CD4-positive, alpha-beta T cell treated with Interleukin-17A for 1 hour (primary cell): ENCODE measurements at places on chromosomes 7 and 10.

DNA sequence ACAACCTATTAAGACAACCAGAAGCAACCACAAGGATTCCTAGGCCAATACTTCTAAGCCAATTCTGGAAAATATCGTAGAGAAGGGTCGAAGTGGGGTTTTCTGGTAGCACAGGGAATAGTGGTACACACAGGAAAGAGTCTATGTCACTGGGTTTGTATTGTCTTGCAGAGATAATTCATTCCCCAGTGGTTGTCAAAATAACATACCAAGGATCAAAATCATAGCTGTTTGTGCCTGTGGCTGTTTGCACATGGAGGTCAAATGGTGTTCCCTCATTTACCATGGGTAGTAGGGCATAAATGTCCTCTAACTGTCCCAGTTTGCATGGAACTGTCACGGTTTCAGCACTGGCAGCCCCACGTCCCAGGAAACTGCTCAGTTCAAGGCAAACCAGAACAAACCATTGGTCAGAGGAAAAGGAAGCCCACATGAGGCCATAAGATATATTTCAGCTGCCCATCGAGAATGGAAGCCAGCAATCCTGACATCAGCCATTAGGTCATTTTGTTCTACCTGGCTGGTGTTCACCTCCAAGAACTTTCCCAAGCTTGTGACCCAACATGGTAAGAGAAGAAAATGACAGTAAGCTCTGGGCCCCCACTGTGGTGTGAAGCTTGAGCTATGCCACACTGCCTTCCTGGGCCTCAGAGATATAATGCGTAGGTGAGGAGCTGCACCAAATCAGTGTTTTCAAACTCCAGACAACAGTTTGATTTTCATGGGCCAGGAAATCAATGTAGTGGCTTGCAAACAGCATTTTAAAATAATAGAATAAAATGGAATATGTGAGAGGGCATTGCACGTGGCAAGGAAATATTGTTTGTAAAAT, 53.9 kb upstream of the NFE2L3 start:
- DNase-seq, result no peak

DNA sequence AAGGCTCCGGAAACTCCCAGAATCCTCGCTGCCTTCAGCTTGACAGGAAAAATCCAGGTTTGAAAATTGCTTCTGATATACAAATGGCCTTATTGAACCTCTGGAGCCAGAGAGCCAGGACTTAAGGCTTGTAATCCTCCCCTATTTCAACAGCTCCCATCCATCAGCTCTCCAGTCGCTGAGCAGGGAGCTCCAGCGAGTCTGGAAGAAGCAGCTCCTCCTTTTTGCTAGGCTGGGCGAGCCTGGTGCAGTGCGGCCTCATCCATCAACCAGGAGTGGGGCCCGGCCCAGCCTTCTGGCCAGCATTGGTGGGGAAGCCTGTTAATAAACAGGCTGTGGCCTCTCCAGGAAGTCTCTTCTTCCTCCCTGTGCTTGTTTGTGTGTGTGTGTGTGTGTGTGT, 424.4 kb downstream of the TCERG1L start:
- DNase-seq, result no peak

- DNase-seq, result no peak
Observed at GRCh38 chr7:116967983-116968382, 14.7 kb downstream of the ST7 start.

GRCh38 chr10:110671788-110672579, 27.8 kb downstream of the RBM20 start:
- peak; percentile 65 for DNase-seq

DNA sequence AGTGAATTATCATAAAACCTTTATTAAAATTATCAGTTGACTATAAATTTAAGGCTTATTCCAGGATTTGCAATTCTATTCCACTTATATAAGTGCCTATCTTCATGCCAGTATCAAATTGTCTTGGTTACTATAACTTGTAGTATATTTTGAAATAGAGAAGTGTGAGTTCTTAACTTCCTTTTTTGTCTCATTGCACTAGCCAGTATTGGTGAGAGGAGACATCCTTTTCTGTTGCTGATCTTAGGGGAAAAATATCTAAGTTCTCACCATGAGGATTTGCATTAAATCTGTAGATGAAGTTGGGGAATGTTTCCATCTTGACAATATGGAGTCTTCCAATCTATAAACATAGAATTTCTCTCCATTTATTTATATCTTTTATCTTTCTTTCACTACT, 104.2 kb upstream of the MKI67 start:
- no peak for DNase-seq

GRCh38 chr10:43899224-43899959, 250.7 kb upstream of the ZNF32 start:
- DNase-seq, result no peak

DNA sequence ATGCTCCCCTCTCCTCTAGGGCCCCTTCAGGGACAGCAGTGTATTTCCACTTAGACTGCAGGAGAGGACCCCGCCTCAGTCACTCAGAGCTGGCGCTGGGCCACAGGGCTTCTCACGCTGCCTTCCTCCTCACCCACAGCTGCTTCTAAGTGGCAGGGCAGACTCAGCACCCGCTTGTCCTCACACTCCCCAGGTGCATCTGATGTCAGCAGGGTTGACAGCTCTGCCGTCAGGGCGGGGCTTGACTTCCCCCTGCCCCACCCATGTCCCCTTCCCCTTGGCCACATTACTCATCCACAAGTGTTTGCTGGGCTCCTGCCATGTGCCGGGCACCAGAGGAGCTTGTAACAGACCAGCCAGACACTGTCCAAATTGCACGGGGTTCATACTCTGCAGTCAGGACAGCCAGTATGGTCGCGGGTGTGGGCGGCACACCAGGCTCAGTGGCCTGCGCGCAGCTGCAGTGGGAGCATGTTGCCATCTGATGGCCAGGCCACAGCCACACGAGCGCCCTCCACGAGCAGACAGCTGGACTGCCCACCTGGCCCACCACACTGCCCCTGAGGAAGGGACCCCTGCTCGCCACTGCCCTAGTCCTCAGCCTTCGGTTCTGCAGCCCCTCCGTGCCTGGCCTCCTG, 29.3 kb upstream of the TTYH3 start:
- no peak for DNase-seq

DNA sequence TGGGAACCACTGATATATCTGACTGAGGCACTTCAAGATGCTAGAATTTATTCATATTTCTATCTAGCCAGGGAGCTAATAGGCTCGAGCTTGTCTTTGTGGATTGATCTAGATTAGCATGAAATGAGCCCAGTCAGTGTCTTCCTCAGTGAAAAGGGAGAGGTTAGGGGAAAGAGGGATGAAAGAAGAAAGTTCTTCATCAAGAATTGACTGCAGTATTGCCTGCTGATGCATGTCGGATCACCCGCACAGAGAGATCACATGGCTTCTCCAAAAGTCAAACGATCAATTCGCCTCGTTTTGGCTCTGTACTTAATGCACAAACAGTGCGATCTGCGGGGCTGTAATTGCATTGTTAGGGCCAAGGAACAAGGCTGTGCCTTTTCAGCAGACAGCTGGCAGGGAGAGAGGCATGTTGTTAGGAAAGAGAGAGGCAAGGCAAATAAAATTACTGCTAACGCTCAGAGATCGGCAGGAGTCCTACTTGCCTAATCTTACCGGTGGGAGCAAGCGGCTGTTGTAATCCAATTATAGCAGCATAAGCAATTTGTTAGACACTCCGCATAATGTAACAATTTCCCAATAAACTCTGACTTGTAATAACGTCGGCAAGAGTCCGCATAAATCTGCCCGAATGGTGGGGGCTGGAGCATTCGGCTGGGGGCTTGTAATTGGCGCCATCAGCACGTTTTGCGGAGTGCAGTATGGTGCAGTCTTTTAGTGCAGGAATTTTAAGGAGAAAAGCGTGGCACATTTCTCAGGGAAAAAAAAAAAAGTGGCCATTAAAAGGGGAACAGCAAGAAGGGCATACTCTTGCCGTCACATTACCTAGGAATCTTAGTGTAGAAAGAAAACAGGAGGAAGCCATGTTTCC, 102.1 kb downstream of the POLL start:
- no peak for DNase-seq
